RCC 7860 (cell line): ENCODE measurements at places on chromosomes 2 and 18.

DNA sequence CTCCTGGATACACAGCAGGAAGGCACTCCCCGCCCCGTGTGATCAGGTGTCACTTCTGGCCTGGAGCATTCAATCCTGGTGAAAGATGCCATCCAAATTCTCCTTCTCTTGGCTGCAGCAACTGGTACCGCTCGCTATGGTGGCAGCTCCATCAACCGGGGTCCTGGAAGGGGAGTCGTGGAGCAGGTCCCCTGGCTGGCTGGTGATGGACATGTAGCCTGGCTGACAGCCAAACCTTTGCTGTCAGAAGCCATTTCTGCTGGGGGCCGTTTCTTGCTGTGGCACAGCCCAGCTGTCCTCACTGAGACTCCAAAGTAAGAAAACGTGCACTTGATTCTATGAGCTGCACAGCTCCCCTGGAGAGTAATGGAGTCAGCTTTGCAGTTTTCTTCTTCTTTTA, 7.1 kb upstream of the CYS1 start:
- no peak for DNase-seq

- no peak for DNase-seq
These were observed 76.7 kb downstream of the LRP2 start for GRCh38 chr2:169285531-169286235.

DNA sequence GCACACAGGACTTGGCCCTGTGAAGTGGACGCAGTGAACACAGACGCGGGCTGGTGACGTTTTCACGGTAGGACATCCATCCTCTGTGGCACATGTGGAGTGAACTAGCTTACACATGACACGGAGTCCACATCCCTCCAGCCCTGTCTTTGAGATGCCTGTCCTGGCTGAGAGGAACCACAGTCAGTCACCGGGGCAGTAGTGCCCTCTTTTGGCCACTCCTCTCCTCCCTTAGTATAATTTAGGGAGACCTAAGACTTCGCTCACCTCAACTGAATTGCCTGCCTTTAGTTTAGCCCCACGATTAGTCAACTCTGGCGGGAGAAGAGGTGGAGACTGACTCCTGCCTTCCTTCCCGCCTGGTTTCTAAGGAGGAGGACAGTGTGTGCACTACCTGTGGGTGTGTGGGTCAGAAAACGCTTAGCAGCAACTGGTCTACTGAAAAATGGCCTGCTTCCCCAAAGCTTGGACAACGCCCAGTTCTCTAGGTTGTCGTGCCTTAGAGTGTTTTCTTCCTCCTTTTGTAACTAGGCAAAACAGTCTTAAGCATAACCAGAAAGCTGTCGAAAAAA, 70.6 kb downstream of the MBP start:
- DNase-seq: no peak

DNA sequence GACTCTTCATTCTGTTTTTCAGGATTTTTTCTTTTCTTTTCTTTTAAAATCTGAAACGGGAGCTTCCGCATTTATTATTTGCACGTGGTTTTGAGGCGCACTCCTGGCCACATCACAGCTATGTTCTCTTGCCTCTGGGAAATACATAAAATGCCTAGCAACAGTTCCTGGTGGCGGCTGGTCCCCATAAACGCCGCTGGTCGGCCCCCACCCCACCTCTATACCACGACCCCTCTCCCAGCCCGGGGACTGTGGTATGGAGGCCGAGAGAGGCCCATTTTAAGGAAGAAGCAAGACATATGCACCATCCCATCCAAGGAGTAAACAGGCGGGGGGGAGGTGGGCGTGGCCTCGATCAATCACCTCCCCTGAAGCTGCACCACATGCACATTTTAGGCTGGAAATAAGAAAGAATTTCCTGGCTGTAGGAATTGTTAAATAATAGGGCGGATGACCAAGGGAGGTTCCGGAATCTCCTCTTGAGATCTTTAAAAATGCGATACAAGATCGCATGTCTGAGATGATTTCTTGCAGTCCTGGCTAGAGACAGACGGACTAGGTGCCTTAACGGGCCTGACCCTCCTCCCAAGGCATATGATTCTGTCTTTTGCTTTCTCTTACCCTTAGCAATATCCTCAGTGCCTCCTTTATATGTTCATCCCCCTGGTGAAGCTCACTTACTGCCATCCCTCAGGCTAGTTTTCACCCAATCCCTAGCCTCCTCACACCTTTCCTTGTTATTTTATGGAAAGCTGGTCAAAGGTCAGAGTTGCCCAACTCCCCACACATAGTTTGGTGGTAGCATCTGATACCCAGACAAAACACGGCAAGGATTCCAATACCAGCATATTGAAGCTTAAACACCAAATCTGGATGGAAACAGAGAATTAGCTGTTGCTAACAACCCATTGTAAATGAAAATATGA, 82.4 kb downstream of the BCL2 start:
- peak; percentile 13 for DNase-seq

DNA sequence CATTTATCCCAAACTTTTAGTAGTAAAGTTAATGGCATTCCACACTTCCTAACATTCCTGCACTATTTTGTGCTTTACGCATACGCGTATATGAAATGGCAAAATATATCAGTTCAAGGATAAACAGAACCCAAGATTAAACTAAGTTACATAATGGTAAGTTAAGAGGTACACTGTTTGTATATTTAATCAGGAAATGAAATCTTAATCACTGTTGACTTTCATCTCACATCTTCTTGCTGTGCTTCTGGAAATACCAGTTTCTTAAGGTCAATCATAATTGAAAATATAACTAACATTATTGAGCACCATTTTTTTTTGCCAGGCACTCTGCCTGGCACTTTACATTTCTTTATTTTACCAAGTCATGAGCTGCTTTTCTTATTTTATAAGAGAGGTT, 565.2 kb downstream of the LRP1B start:
- DNase-seq: no peak

- no peak for DNase-seq
These were observed 99.5 kb upstream of the CCDC85A start for GRCh38 chr2:56084111-56084901.

- DNase-seq: peak; percentile 21
These were observed 8.7 kb upstream of the KIAA2012 start for GRCh38 chr2:202064171-202064880.

DNA sequence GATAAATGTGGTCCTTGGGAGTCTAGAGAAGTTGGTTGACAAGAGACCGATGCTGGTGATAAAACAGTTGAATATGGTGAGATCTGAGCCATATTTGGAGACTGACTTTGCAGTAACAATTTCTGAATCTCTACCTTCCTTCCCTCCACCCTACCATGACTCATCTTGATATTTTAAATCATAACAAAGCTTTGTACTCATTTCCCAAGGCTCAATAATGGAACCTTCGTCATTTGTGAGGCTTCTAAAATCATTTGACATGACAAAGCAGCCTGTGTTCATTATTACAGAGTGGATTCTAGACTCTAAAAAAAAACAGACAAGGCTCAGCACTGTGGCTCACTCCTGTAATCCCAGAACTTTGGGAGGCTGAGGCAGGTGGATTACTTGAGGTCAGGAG, 38.5 kb upstream of the PDCL3 start:
- no peak for DNase-seq
